Substantia nigra (tissue), 51 donors: ENCODE measurements at places on chromosomes 2 and 18.

DNA sequence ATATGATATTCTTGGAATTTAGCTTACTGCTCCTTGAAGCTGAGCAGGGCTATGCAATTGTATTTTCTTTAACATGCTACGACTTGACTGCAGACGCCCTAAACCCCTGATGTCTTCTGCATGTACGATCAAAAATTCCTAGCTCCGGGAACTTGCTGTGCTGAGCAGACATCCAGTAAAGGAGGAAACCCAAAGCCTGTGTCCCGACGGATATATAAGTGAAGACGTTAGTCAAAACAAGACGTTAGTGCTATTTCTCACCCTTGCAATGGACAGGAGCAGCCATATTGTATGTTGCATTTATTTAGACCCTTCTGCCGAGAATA, 51.5 kb downstream of the SETBP1 start:
- no peak for DNase-seq

GRCh38 chr2:19801367-19802080, 100.3 kb downstream of the TTC32 start:
- no peak for DNase-seq

DNA sequence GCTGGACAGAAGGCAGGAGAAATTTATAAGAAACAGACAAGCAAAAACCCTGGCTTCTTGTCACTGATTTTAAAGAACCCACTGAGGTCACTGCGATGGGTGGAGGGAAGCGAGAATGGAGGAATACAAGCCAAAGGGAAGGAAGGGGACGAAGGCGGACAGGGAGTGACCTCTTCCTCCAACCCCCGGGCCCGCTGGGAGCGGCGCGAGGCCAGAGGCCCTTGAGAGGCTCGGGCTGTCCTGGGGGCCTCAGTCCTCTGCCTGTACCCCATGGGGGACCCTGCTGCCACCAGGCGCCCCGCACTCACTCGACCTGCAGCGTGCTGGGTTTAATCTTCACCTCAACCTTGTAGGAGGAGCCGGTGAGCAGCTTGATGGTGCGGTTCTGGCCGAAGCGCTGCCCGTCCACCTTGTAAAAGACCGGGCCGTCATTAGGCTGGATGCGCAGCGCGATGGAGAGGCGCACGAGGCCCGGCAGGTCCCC, 793 bp downstream of the CNRIP1 start:
- peak; percentile 48 for DNase-seq

DNA sequence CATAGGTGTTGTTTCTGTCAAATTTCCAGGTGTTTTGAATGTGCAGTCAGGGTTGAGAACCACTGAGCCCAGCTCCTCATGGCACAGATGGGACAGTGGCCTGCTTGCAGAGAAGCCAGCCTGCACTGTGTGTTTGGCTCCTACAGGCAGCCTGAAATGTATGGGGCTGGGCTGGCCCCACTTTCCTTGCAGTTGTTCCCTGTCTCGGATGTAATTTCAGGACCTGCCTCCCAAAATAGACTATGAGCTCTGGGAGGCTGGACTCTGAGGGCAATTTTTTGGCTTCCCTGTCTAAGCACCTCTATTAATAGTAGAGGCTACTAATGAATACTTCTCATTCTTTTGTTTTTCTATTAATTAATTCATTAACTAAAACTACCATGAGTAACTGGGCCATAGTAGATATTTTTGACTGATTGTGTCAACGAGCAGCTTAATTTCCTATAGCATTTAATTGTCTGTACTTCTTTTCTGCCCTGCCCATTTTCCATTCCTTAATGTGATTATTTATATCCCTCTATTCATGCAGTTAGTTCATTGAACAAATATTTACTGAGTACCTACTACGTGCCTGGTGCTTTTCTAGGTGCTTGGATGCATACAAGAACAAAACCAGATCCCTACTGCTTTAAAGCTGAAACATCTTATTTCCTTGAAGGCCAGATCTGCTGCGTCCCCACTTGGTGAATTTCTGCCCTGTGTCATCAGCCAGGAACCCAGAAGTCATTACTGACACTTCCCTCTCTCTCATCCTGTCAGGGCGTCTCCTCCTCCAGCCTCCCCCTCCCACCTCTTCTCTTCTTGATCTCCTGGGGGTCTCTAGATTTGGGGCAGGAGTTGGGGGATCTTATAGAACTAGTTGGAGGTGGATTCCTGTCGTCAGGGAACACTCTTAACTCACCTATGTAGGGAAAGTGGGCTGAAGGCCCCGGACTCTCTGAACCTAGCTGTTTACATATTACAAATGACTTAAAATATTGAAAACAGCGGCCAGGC, 16.3 kb downstream of the DYSF start:
- DNase-seq = no peak

DNA sequence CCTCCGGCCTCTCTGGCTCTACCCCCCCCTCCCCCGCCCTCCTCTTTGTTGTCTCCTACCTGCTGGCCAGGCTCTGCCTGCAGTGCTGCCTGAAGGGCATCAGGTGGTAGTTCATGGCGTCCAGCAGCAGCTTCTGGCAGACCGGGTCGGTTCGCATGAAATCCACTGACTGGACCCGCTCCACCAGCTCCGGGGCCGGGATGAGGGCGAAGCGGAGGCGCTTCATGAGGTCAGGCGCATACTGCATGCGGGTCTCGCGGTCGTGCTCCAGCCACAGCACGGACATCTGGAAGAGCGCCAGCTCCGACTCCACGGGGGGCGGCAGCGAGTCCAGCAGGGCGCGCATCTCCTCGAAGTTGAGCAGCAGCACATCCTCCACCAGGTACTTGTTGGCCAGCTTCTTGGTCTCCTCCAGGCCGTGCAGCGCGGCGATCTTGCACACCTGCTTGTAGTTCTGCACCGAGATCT, 3.2 kb downstream of the KLHL14 start:
- DNase-seq = no peak

- DNase-seq = no peak
Observed at GRCh38 chr2:19987936-19988335, 2.0 kb downstream of the WDR35 start.
